ENCODE measurements at places on chromosomes 11 and 22.

DNA sequence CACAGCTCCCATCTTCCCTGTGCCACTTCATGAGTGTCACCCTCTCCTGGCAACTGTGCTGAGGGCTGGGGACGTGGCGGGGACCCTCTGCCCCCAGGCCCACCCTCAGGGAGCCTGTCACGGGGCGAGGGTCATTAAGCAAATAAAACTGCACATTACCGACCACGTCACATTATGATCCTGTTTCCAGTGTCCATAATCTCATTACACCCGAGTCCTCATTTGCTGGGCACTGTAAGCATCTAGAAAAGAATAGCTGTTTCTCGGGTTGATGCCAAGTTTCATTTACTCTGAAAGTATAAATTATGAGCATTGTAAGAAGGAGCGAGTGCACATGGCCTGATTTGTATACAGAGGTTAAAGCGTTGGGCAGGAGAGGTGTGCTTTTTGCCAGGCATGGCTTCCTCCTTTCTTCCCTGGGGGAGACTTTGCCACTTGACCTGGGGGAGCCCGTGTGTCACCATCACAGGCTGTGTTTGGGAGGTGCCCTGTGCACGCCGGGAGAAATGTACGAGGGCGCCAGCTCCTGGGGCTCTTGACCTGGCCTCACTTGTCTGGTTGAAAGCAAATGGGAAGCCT, 50.5 kb downstream of the LRP5 start:
- H3K36me3 ChIP-seq = peaks cover 54% of the 10 kb centered on the region
- H3K4me3 ChIP-seq = no peak overlapping the region
- DNase-seq = no peak
- H3K27me3 ChIP-seq = no peaks in the 10 kb centered on the region

GRCh38 chr11:46392421-46393230, 1.1 kb upstream of the CHRM4 start:
- H3K4me1 ChIP-seq = peaks cover 56% of the 10 kb centered on the region
- peaks cover 18% of the 10 kb centered on the region for H3K36me3 ChIP-seq
- peaks cover 23% of the 10 kb centered on the region for H3K27me3 ChIP-seq
- peak; percentile 88 for DNase-seq
- no peak overlapping the region for H3K27ac ChIP-seq

DNA sequence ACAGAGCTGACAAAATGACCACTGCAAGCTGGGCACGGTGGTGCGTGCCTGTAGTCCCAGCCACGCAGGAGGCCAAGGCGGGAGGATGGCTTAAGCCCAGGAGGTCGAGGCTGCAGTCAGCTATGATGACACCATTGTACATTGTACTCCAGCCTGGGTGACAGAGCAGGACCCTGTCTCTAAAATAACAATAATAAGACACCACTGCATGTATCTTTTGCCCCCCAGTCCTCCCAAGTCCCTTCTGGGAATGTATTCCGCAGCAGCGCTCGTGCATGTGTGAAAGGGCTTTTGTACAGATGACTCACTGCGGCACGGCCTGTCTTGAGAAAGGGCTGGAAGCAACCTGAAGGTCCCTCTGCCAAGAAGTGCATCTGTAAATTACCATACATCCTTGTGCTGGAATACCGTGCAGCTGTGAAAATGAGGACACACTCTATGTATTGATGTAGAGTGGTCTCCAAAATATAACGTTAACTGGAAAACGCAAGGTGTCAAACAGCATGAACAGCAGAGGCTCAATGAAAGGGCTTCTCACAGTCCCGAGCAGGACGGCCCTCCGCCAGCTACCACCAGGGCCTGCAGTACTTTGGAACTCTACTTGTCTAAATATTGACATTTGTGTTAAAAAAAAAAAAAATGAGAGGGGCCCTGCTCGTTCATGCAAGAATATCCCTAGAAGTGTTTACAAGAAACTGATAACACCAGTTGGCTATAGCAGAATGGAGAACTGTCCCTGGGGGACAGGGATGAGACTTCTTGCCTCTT, 9.0 kb upstream of the CDC42EP2 start:
- H3K27me3 ChIP-seq = no peaks in the 10 kb centered on the region
- DNase-seq = no peak
- no peak overlapping the region for H3K4me3 ChIP-seq
- no peak overlapping the region for H3K27ac ChIP-seq

- H3K27ac ChIP-seq = no peak overlapping the region
- H3K4me1 ChIP-seq = no peaks in the 10 kb centered on the region
- no peak overlapping the region for H3K4me3 ChIP-seq
- H3K36me3 ChIP-seq = no peaks in the 10 kb centered on the region
- DNase-seq = no peak
These were observed 454.9 kb upstream of the CADM1 start for GRCh38 chr11:115959081-115959486.

DNA sequence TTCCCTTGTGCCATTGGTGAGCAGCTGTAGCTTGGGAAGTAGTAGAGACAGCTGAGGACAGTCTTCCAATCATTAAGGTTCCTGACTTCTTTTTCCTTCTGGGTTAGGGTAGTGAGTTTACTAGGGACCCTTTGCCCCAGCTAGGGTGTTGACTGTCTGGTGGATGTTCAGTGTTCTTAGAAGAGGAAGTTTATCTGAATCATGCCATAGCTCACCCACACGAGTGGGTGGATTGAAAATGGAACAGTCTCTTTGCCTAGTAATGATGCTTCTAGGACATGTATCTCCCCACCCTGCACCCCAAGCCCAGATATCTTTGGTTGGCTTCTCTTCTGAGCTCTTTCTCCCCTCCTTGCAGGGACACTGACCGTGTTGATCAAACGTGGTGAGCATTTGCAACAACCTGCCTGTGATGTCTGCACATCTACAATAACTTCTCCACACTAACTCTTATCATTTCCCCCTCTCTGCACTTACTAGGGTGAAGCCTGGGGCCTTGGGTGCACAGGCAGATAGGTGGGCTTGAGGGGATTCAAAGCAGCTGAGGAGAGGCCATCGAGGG, 57.1 kb upstream of the HORMAD2 start:
- no peaks in the 10 kb centered on the region for H3K27me3 ChIP-seq
- H3K4me1 ChIP-seq = no peaks in the 10 kb centered on the region
- H3K27ac ChIP-seq = no peak overlapping the region
- no peak for DNase-seq

- no peak for DNase-seq
- H3K27me3 ChIP-seq = peaks cover 2% of the 10 kb centered on the region
- H3K27ac ChIP-seq = no peak overlapping the region
- no peak overlapping the region for H3K4me3 ChIP-seq
- no peaks in the 10 kb centered on the region for H3K4me1 ChIP-seq
These were observed 49.7 kb downstream of the OTOG start for GRCh38 chr11:17596711-17597110.

GRCh38 chr11:20005747-20006146, 154.5 kb downstream of the DBX1 start:
- H3K36me3 ChIP-seq = no peaks in the 10 kb centered on the region
- no peaks in the 10 kb centered on the region for H3K27me3 ChIP-seq
- H3K4me3 ChIP-seq = no peak overlapping the region
- H3K4me1 ChIP-seq = no peaks in the 10 kb centered on the region

GRCh38 chr11:75779960-75780359, 11.4 kb downstream of the DGAT2 start:
- no peak overlapping the region for H3K27ac ChIP-seq
- no peaks in the 10 kb centered on the region for H3K36me3 ChIP-seq
- peak; percentile 59 for DNase-seq
- no peaks in the 10 kb centered on the region for H3K27me3 ChIP-seq

DNA sequence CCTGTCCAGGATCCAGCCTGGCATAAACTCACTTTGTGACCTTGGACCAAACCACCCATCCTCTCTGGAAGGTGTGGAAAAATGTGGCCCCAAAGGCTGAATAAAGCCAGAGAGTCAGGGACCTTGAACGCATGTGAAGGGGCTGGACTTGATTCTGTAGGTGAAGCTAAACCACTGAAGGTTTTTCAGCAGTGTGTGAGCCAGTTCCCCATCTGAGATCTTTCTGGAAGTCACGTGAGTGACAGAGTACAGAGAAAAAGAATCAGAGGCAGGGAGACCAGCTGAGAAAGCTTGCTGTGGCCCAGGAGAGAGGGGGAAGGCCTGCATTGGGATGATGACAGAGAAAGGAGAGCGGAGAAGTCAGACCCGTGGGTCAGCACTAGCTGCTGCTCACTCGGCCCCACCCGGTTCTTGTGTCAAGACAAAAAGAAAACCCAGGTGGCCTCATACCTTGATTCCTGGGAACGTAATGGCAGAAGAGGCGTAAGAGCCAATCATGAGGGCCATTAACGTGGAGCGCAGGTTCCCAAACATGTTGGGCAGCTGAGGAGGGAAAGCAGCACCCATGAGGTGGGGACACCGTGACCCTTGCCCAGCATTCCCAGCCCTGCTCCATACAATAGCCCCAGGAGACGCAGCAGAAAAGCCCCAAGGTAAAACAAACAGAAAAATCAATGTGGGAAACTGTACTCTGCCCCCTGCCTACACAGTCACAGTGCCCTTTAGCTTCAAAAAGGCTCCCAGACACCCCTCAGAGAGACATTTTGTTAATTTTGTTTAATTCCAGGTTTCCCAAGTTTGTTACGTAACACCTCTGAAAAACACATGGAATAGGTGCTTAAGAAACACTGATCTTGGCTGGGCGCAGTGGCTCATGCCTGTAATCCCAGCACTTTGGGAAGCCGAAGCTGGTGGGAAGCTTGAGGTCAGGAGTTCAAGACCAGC, 17.9 kb downstream of the SLC43A1 start:
- no peak overlapping the region for H3K4me3 ChIP-seq
- H3K36me3 ChIP-seq = peaks cover 10% of the 10 kb centered on the region
- no peaks in the 10 kb centered on the region for H3K27me3 ChIP-seq
- no peak overlapping the region for H3K27ac ChIP-seq
- peaks cover 11% of the 10 kb centered on the region for H3K4me1 ChIP-seq

DNA sequence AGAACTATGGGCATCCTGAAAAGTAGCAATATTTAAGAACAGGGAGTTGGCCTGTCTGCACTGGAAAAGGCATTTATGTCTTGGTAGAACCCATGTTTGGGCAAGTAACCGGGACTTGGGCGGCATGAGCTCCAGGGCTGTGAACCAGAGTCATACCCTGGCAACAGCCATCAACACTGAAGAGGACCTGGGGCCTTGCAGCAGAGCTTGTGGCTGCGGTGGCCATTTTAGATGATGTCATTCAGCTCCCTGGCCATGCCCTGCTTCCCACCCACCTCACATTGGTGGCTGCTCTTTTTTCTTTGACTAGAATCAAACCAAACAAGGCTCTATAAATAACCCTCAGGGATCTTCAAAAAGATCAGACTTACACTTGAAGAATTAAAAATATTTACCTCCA, 26.6 kb downstream of the EHF start:
- H3K27me3 ChIP-seq = no peaks in the 10 kb centered on the region
- H3K4me3 ChIP-seq = no peak overlapping the region
- H3K27ac ChIP-seq = no peak overlapping the region
- H3K36me3 ChIP-seq = no peaks in the 10 kb centered on the region
- peaks cover 11% of the 10 kb centered on the region for H3K4me1 ChIP-seq

DNA sequence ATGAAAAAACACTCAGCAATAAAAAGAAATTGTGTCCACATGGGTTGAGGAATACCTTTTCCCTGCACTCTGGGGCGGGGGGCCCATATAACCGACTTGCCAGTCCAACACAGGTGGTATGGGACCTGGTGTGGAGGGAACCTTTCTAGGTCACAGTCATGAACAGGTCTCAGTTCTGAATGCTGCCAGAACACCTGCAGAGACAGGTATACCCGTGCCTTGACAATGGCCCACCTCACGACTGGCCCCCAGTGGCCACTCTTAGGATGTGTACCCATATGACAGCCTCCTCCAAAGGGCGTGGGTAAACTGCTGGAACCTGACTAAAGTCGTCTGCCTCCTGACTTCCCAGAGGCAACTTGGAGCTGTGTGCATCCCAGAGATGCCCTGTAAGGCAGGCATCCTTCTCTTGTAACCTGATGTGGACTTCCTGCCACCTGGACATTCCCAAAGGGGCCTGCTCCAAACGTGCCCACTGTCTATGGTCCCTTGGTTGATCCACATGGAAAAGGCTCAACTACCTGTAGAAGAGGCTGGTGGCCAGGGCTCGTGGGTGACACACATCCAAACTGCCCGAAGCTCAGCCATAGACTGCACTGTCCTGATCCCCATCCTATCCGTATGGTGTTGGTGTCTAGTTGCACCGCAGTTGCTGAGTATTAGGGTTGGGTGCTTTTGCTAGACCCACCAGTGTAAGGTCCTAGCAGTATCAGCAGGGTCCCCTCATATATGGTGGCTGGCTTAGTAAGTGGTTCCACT, 859.3 kb downstream of the BRD1 start:
- no peaks in the 10 kb centered on the region for H3K36me3 ChIP-seq
- DNase-seq = peak; percentile 5
- H3K27me3 ChIP-seq = no peaks in the 10 kb centered on the region

DNA sequence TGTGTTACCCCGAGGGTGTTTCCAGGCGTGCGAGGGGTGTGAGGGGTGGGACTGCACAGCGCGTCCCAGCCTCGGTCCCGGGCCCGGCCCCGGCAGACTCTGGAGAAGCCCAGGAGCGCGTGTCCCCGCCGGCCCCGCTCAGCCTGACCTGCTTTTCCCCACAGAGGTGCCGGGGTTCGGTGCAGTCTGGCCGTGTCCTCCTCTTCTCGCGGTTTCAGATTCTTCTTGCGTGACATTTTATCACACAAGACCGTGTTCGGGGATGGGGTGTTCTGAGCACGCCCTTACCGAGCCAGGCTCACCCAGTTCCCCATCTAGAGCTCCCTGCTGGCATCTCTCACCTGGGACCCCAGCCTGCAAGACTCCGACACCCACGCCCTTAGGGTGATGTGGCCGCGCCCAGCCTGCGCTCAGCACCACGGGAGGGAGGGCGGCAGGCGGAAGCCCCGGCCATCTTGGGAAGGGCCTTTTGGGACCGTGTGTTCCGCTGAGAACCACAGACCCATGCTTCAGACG, 775.6 kb downstream of the BRD1 start:
- H3K36me3 ChIP-seq = no peaks in the 10 kb centered on the region
- no peaks in the 10 kb centered on the region for H3K4me1 ChIP-seq
- H3K4me3 ChIP-seq = peak overlapping the region; percentile 52
- DNase-seq = peak; percentile 24

- no peaks in the 10 kb centered on the region for H3K4me1 ChIP-seq
- no peak overlapping the region for H3K4me3 ChIP-seq
- no peaks in the 10 kb centered on the region for H3K36me3 ChIP-seq
- H3K27ac ChIP-seq = no peak overlapping the region
- DNase-seq = no peak
These were observed 76.3 kb downstream of the CYB5R2 start for GRCh38 chr11:7596975-7597391.

DNA sequence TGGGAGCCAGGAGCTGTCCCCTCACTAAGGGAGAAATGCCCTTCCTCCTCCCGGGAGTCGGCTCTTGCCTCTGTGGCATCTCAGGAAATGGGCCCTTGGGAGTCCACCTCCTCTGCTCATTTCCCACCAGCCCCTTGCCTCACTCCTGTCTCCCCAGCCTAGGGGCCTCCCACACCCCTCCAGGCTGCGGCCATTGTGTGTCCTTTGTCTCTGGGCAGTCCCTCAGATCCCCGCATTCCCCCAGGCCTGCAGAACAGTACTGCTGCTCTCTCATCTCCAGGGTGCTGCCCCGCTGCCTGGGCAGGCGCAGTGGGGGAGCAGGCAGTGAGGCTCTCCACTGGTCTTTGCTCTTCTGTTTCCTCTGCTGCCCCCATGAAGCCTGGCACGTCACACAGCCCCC, 25.0 kb downstream of the ADA2 start:
- no peak overlapping the region for H3K27ac ChIP-seq
- no peaks in the 10 kb centered on the region for H3K4me1 ChIP-seq
- H3K36me3 ChIP-seq = no peaks in the 10 kb centered on the region

All from common myeloid progenitor, CD34-positive (primary cell).